Amniotic stem cell (primary cell): ENCODE measurements at places on chromosomes 1 and 21.
A peak's percentile ranks its signal among the peaks of the same experiment; 100 is the strongest.

GRCh38 chr1:61439234-61439633, 285.7 kb downstream of the TM2D1 start:
- no peak for DNase-seq

- no peak for DNase-seq
Observed at GRCh38 chr1:165911609-165912281, 84.3 kb downstream of the UCK2 start.

DNA sequence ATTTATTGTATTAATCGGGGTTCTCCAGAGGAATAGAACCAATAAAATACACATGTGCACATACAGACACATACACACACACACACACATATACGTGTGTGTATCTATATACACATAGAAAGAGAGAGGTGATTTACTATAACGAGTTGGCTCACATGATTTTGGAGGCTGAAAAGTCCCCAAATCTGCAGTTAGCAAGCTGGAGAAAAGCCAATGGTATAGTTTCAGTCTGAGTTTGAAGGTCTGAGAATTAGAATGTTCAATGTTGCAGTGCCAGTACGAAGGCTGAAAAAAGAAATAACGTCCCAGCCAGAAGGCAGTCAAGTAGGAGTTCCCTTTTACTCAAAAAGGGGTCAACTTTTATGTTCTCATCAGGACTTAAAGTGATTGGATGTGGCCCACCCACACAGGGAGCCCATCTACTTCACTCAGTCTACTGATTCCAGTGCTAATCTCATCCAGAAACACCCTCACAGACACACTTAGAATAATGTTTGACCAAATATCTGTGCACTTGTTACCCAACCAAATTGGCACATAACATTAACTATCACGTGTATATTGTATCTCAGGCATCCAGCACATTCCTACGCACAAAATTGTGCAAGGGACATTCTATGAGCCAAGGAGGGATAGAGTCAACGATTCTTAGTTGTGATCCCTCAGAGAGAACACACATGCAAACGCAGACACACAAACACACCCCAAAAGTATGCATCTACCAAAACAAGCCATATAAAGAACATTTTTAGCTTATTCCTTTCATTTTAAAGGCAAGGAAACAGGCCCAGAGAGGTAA, 195.5 kb upstream of the DUSP10 start:
- no peak for DNase-seq

- no peak for DNase-seq
Observed at GRCh38 chr1:161079436-161080110, 9.8 kb downstream of the NECTIN4 start.

DNA sequence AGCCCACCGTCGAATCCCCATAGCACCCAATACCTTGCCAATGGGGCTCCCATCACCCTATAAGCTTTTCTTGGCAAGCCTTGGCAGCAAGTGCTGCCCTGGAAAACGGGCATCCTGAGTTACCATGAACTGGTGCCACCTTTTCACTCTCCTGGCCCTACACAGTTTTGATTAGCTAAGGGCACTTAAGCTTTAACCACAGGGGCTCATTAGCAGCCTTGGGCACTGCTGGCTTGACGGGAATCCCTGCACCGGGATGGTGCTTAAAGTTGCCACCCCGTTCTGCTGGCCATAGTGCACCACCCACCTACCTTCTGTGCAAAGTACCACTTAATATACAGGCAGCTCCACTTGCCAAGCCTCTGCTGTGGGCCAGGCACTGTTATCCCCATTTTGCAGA, 13.7 kb downstream of the PARS2 start:
- DNase-seq = no peak

DNA sequence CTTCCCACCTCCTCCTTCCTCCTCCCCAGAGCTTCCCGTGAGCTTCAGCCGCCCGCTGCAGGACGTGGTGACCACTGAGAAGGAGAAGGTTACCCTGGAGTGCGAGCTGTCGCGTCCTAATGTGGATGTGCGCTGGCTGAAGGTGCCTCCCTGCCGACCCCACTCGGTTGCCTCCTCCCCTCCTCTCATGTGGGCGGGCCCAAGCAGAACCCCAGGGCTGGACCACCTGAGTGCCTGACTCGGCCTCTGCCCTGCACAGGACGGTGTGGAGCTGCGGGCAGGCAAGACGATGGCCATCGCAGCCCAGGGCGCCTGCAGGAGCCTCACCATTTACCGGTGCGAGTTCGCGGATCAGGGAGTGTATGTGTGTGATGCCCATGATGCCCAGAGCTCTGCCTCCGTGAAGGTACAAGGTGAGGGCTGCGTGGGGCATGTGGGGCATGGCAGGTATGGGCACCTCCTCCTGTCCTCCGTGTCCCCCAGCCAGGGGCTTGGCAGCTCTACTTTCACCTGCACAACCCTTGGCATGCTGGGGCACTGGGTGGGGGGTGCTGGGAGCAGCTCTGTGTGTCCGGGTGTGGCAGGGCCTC, 69.2 kb downstream of the OBSCN start:
- no peak for DNase-seq

- peak; percentile 53 for DNase-seq
Observed at GRCh38 chr1:115134850-115135480, 45.7 kb upstream of the TSPAN2 start.

GRCh38 chr21:37862536-37862935, 53.7 kb downstream of the KCNJ6 start:
- no peak for DNase-seq

- peak; percentile 89 for DNase-seq
Observed at GRCh38 chr1:222817529-222817928, 2.7 kb downstream of the DISP1 start.

GRCh38 chr1:101005183-101005582, 20.4 kb downstream of the DPH5 start:
- DNase-seq = no peak

- DNase-seq = no peak
Observed at GRCh38 chr21:25759573-25759972, 24.8 kb downstream of the GABPA start.

GRCh38 chr1:15911927-15912326, 64.0 kb downstream of the ZBTB17 start:
- DNase-seq = no peak

DNA sequence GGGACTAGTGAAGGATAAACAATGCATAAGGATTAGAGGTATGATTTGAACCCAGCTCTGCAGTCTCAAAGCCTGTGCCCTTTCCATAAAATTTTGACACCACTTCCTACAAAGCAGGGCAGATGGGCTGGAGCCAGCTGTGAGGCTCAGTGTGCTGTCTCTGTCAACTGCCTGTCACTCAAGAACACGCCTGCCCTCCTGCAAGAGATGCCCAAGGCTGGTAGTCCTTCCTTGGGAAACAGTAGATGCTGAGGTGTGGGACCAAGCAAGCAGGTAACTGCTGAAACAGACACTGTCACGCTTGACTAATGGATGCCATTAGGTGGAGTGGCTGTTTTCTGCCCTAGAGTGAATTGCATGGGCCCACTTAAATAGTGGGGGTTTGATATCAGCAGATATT, 402.0 kb downstream of the PTPRU start:
- DNase-seq = no peak

GRCh38 chr1:156999596-157000320, 45.8 kb downstream of the ARHGEF11 start:
- no peak for DNase-seq

GRCh38 chr1:64936956-64937355, 29.4 kb downstream of the JAK1 start:
- DNase-seq = no peak

- no peak for DNase-seq
Observed at GRCh38 chr1:205774198-205775014, 876 bp downstream of the RAB29 start.

DNA sequence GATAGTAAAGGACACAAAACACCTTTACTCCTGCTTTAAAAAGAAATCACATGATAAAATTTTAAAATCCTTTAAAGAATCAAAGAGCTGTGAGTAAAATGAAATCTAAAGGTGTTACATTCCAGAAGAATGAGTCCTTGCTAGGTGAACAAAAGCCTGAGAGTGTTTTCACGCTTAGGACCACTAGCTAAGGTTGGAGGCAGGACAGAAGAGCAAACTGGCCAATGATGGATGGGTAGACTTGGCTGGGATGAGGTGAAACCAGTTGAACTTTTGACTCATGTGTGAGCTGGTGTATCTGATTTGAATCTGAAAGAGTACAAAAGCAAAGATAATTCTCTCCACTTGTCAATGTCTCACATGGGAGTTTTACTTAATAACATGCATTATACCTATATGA, 35.1 kb downstream of the CATSPERE start:
- no peak for DNase-seq

DNA sequence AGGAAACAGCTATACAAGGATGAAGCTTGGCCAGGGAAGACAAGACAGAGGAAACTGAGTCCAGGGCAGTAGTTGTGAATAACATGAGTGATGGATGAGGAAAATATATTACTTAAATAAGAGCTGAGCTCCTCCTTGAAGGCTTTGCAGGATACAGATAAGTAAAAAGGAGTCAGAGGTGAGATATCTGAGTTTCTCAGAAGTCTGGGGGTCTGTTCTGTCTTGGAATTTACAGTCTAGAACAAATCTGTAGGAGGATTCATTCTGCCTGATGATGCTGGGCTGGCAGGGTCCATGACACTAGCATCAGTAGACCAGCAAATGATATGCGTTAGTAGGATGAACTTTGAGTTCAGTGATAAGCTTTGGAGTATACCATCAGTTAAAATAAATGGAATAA, 266.1 kb upstream of the POGK start:
- no peak for DNase-seq

- no peak for DNase-seq
Observed at GRCh38 chr1:19412654-19413053, 72.7 kb downstream of the CAPZB start.

- no peak for DNase-seq
Observed at GRCh38 chr1:170721621-170722020, 57.7 kb downstream of the PRRX1 start.
